ENCODE measurements at places on chromosomes 16 and 17.

DNA sequence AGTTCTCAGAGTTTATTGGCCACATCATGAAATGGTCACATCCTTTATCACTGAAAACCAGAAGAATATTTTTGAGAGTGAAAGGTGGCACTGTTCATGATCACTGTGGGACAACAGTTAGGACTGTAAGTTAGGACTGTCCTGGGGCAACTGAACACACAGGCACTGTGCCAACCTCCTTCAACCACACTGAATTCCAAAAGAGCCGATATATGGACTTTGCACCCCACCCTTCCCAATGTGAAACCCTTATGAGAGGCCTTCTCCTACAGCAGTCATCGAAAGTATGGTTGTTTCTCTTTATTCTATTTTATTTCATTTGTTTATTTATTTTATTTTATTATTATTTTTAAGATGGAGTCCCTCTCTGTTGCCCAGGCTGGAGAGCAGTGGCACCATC is 353.5 kb downstream of the TOX3 start:
- DNase-seq = no peak

DNA sequence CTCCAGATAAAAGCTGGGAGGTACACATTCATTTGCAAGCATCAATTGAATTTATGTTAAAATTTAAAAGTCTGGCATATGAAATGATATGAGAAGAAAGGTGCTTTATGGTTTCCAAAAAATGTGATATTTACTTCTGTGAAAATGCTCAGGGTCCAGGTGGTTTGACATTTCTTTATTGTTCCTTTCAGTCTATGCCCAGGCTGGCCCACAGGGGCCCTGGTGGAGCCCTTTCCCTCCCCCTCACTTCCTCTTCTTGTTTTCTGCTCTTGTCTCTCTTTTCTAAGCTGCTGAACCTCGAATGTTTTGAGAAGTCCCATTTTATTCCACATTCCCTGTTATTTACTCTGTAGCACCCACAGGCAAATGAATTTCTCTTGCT is 127.8 kb downstream of the HS3ST3B1 start:
- no peak for DNase-seq

DNA sequence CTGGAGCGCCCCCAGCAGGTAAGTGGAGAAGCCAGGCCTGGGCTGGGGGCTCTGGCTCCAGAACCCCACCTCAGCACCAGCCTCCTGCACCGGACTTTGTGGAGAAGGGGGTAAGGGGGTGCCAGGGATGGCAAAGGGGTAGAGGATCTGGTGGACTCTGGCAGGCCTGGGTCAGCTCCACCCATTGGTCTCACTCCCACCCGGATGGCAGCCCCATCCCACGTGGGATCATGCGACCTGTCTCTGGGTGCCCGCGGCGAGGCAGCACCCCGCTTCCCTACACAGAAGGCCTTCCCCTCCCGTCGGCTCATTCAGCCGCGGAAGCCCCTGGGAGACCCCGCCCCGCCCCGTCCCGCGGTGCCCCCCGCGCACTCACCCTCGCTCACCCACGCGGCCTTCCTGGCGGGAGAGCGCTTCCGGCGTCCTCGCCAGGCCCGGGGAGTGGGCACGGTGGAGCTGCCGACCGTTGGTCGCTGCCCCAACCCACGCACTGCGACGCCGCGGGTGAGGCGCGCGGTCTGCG is 498 bp upstream of the PLEKHG4 start:
- DNase-seq = peak; percentile 24

DNA sequence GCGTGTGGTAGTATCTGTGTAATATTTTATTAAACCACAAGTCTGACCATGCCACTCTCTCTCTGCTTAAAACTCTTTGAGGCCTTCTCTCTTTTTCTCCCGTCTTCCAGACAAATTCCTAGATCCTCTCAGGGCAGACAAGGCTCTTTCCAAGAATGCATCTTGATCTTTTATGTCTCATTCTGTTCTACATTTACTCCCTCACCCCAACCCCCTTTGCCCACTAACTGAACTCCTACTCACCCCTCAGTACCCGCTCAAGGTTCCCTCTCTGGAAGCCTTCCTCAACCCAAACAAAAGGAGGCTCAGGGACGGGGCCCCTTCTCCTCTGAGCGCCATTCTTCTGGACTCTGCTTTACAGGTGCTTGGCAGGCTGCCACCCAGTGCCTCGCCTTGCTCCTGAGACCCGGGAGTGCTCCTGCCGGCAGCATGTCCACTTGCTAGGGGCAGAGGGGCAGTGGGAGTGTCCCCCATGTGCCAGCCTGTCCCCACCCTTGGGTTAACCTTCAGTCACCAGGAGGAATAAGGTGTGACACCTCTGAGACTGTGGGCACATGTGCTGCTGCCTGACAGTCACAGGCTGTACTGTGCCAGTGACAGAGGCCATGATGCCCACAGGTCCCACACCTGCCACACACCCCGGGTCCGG is 9.2 kb downstream of the SLC13A2 start:
- no peak for DNase-seq

GRCh38 chr16:84045818-84046470 is 3.3 kb upstream of the SLC38A8 start:
- no peak for DNase-seq

DNA sequence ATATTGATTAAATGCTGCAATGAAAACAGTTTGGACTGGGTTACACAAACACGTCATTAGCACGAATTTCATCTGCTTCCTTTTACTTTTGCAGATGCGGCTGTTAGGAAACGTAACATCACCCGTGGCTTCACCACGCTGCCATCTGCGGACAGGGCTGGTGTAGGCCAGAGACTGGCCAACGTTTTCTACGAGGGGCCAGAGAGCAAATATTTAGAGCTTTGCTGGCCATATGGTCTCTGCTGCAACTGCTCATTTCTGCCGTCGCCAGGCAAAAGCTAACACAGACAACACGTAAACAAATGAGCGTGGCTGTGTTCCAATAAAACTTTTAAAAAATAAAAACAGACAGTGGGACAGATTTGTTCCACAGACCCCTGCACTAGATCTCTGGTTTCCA is 96.6 kb downstream of the ENGASE start:
- DNase-seq = no peak

- DNase-seq = no peak
Measured at GRCh38 chr16:75244844-75245758, 6.3 kb downstream of the BCAR1 start.

DNA sequence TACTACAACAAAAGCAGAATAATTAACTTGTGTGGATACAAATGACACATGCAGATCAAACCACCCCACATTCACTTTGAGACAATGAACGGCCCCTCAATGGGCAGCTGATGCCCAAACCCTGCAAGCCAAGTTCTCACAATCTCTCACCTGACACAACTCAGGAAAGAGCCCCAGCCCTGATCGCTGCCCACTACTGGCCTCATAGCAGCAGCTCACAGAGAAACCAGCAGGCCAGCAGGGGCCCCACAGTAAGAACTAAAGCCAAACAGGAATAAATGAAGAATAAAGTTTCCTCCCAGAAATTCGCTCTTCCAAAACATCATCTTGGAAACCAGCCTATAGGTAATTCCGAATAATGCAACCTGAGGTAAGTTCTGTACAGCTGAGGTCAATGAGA is 7.7 kb downstream of the AKTIP start:
- no peak for DNase-seq

DNA sequence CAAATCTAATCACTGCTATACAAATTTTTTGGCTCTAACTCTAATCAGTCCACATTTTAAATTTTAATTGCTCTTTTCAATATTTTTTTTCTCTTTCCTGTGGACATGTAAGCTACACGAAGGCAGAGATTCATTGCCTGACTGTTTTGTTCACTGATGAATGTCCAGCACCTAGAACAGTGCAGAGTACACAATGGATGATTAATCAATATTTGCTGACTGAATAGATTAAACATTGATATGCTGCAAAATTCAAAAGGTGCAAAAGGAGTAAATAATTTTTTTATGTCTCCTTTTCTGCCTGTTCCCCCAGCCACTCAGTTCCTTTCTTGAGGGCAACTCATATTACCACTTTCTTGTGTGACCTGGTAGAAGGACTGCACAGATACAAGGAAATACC is 32.8 kb downstream of the SCNN1B start:
- DNase-seq = no peak

GRCh38 chr17:57545731-57546342 is 199.3 kb downstream of the CCDC182 start:
- DNase-seq = no peak

GRCh38 chr16:49993579-49993978 is 31.4 kb upstream of the CNEP1R1 start:
- DNase-seq = no peak

- DNase-seq = no peak
Measured at GRCh38 chr16:58399718-58400633, 7.7 kb downstream of the GINS3 start.

DNA sequence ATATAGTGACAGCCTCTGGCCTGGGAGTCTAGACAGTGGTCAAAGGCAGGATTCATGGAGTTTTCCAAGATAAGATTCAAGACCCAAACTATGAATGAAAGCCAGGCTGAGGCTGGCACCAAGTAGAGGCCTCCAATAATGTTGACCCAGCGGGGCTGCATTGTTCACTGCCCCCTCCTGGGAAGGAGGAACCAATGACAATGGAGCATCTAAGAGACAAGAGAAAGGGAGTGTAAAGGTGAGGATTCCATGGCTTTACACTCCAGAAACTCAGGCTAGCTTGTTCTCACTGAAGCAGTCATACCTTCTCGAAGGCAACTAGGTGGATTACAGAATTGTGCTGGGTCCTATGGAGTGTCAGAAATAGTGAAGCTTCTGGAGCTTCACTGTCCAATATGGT is 380.3 kb downstream of the WWOX start:
- no peak for DNase-seq

- DNase-seq = no peak
Measured at GRCh38 chr16:70569752-70570151, 46.1 kb downstream of the SF3B3 start.

GRCh38 chr17:31535581-31535981 is 144.1 kb downstream of the RAB11FIP4 start:
- DNase-seq = no peak

GRCh38 chr17:3732210-3732621 is 8.5 kb downstream of the HASPIN start:
- no peak for DNase-seq

DNA sequence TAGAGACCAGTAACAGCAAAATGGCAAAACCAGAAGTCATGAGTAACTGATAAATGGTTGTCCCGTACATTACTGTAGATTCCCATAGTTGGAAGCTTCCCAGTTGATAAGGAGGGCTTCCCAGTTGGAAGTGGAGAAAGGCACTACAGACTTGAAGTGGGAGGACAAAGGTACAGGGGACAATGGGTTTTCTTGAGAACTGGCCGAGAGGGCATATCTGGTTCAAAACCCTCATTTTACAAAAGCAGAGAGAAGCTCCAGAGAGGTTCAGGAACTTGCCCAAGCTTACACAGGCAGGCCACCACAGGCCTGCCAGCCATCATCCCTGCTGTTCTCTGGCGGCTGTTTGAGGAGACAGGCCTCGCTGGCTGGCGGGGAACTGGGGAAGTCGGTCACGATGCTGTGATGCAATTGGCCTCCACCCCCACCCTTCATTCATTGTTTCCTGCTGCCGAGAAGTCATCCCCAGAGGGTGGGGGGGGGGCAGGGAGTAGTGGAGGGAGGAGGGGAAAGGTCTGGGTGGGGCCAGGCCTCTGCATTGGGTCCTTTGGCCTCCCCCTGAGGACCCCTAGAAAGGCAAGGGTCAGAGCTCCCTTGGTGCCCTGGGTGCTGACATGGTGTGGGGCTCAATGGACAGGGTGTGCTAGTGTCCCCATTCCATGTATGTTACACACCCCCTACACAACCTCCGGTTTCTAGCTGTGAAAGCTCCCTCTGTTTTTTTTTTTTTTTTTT is 3.0 kb downstream of the UBALD2 start:
- DNase-seq = peak; percentile 66

DNA sequence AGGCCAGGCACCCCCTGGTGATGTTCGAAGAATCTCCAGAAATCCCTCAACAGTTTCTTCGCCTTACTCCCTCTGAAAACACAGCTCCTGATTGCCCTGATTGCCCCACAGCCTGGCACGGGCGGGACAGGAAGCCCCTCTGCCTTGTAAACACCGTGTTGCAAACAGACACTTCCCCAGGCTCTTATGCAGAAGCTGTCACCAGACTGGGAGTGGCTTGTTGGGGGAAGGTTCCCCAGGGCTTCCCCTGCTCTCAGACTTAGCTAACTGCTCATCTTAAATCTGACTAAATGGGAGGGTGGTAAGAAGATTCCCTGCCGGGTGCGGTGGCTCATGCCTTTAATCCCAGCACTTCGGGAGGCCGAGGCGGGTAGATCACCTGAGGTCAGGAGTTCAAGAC is 11.2 kb downstream of the PIK3R5 start:
- peak; percentile 50 for DNase-seq

- DNase-seq = peak; percentile 27
Measured at GRCh38 chr17:28982131-28982793, 23.6 kb downstream of the SEZ6 start.

DNA sequence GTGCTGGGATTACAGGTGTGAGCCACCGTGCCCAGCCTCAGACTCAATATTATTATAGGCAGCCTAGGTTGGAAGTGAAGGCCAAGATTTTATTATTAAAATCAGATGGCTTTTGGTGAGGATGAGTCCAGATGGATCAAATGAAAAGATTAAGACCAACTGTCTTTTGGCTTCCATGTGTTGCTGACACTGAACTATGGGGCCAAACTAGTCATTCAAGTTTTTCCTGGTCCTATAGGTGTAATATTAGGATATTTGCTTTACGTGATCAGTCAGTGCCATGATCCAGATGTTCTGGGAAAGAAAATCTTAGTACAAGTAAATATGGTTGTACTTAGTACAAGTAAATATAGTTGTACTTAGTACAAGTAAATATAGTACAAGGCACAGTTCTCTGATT is 140.6 kb downstream of the MAP2K6 start:
- DNase-seq = no peak

DNA sequence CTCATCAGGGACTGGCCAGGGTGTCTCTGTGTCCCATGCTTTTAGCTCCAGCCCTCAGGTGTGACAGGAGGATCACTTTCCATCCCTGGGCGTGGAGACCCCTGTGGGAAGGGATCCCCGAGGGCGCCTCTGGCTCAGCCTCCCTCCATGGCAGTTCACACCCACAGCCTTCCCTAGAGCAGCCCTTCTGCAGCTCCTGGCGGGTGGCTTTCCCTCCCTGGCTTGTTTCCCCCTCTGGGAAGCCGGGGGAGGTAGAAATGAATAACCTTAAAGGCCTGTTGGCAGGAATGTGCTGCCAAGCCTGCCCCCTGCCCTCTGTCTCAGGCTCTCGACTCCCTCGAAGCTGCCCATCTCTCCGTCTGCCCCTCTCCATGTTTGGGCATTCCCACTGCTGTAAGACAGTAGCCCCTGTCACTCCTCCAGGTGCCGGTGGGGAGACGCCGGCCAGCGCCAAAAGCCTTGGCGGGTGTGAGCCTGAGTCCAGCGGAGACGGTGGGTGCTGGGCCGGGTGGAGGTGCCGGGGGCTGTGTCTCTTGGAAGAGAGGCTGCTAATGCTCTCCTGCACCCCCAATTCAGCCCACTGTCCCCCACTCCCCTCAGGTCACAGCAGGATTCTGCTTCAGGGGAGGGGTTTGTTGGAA is 2.1 kb upstream of the ATP2A1 start:
- DNase-seq = no peak

DNA sequence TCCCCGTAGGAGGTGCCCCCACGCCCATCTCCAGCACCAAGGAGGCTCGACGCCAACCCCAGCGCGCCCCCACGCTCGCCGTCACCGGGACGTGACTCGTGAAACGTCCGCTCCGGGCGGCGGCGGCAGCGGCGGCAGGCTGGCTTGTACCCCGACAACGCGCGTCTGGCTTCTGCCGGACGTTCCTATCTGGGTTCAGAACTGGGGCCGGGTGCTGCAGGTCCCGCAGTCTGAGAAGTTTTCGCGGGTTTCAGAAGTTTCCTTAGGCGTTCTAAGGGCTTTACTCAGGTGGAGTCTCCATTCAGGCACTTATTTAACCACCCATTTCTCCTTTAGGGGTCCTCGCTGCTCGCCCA is 672 bp upstream of the ALKBH5 start:
- DNase-seq = peak; percentile 73

- DNase-seq = no peak
Measured at GRCh38 chr16:28258567-28258966, 33.8 kb upstream of the SBK1 start.
